NCI-H187 (cell line): ENCODE measurements at places on chromosomes 12 and 14.
A peak's percentile ranks its signal among the peaks of the same experiment; 100 is the strongest.

DNA sequence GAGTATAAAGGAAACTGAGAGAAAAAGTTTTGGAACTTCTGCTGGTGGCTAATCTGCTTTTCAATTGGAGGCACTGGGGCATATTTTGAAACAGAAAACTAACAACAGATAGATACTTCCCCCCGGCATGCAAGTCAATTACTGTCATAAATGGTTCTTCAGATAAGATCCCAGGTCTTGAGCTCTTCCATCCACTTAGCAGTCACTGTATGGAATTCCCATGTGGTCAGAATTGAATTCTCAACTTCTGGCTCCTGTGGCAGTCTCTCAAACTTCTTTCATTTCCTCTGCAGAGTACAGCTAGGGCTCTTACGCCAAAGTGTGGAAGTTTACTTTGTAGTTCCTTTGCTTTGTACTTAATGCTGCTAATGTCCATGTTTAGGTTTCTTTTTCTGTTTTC lies 452.2 kb downstream of the IPO8 start:
- DNase-seq = no peak

DNA sequence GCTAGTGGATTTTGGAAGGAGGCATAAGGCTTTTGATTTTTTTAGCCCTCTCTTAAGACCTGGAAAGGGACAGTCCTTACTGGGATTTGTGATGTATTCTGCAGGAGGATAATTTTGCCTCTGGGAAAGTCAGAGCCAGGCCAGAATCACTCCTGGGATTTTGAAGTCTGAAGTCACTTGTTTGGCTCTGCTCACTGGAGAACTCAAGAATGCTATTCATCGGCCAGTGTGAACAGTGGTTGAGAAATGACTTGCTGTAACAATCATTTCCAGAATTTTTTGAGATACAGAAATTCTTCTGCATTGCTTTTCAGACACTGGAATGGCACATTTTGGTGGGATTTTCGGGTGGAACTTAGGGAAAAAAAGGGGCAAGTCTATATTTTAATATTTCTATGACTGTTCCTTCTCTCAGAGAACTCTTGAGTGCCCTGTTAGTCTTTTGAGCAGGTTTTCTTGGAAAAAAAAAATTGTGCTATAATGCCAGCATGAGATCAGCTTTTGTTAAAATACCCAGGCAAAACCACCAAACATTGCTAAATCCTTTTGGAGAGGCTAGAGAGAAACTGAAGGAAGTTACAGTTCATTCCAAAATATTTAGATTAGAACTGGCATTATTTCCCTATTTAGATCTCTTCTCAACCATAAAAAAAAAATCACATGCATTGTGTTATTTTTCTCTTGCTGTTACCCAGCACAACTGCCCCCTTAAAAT lies 26.1 kb upstream of the BHLHE41 start:
- DNase-seq = no peak

DNA sequence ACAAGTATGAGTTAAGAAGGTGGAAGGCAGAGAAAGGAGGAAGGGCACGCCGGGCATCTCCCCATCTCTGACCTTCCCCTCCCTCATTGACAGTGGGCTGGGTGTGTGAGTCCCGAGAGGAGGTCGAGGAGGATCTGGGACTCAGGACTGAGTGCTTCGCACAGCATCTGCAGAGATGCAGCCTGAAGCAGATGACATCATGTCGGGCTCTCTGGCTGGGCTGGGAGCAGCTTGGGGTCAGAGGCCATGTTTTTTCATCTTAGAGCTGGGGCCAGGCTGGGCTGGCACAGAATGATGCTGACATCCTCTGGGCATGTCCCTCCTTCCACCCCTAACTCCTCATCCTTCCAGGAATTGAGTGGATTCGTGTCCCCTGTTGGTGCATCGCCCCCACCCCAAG lies 43.5 kb downstream of the CMKLR1 start:
- DNase-seq = no peak

GRCh38 chr12:83121897-83122622 lies 435.4 kb downstream of the TMTC2 start:
- no peak for DNase-seq

DNA sequence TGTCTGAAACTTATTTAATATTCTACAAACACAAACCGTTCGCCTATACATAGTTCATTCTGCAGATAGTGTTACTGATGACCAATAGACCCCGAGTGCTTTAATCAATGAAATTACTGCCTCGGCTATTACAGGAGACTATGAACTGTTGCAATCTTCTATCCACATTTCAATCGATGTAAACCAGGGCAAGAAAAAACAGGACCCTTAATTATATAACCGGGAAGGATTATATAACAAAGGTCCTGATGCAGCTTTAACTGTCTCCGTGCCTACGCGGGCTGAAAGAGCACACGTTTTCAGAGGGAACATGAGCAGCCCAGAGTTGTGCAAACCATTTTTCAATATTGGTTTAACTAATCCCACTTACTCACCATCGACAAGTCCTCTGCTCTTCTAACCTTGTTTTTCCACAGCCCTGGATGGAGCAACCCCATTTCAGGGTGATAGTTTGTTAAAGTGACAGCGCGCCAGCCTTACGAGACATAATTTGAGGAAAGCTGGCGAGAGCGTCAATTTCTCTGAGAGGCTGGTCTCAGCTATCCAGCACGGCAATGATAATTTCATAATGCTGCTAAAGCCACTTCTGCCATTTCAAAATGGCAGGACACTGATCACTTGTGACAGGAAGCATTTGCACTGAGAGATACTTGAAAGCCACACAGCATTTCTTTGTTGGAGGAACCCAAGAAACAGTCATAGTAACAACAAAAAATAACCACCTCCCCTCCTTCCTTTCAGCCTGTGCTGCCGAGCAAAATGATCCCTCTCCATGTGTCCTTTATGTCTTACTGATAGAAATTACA lies 184.6 kb downstream of the FOXN3 start:
- peak; percentile 51 for DNase-seq

- DNase-seq = no peak
Observed at GRCh38 chr12:12701457-12701856, 5.5 kb upstream of the GPR19 start.

DNA sequence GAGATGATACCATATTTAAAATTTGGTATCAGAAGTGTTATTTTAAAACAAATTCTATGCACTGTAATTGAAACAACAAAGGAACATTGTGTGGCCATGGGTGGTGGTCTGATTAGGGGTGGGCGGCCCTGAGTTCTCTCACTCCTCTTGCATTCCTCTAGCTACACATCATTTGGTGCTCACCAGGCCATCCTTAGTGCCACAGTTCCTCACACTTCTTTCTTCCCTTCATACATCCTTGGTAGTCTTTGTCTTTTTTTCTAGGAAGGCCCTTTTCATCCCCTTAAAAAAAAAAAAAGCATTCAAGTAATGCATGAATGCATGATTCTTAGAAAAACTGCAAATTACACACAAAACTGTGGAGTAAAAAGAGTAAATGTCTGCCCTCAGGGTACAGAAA lies 2.4 kb upstream of the MANSC4 start:
- DNase-seq = no peak

DNA sequence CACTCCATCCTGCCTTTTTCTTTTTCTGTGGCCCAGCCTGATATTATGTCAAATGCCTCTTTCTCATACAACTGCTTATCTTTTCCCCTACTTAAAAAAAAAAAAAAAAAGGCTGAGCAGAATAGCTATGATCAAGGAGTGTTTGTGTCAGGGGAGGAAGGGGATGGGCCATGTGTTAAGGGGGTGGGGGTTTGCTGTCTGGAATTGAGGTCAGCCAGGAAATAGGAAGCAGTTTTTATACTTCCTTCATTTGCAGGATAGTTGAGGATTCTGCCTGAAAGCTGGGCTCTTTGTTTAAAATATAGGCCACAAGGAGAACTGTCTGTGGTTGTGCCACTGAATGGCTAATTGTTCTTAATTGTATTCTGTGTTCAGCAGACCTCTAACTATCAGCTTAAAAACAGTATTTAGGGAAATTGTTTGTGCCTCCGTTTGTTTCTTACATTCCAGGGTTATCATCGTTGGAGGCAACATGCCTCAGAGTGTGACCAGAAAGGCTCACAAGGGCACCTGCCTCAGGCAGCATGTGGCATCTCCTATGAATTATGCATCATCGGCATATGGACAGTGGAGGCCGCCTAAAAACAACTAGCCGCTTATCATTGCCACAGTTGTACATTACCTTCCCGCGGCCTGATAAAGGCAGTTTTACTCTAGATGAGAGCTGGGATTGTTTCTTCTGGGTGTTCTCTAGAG lies 96.0 kb downstream of the SRGAP1 start:
- no peak for DNase-seq

- DNase-seq = no peak
Observed at GRCh38 chr12:115273456-115273855, 589.5 kb upstream of the TBX3 start.

DNA sequence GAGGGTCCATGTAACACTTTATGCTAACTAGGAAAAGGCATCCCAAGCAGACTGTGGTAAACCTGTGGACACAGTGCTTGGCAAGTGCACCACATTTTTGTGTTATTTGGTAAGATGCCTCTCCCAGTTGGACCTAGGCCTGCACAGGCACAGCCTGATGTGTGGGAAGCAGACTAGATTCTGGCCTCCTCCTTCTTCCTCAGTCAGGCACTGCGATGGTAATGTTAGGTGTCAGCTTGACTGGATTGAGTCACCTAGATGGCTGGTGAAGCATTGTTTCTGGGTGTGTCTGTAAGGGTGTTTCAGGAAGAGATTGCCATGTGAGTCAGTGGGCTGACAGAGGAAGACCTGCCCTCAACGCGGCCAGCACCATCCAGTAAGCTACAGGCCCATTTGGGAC lies 25.3 kb upstream of the RHOJ start:
- DNase-seq = no peak

DNA sequence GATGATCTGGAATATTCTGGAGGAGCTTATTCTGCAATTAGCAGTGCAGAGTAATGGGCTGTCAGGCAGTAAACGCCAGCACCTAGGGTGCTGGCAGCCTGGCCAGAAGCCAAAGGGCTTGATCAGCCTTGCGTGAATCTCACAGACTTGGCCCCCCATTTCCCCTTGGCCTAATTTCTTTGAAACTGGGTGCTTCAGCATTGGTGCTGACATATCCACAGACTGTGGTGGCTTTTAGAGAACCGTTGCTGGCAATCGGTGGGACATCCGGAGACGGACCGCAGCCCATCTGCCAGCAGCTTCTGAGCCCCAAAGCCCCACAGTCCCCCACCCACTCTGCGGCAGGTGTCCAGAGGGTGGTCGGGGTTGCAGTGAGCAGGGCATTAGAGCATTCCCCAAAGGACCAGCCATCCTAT lies 157.1 kb downstream of the CALM1 start:
- DNase-seq = no peak

- peak; percentile 3 for DNase-seq
Observed at GRCh38 chr14:59190372-59190771, 1.9 kb downstream of the DAAM1 start.

- DNase-seq = peak; percentile 32
Observed at GRCh38 chr12:49369411-49370145, 2.3 kb downstream of the SPATS2 start.

DNA sequence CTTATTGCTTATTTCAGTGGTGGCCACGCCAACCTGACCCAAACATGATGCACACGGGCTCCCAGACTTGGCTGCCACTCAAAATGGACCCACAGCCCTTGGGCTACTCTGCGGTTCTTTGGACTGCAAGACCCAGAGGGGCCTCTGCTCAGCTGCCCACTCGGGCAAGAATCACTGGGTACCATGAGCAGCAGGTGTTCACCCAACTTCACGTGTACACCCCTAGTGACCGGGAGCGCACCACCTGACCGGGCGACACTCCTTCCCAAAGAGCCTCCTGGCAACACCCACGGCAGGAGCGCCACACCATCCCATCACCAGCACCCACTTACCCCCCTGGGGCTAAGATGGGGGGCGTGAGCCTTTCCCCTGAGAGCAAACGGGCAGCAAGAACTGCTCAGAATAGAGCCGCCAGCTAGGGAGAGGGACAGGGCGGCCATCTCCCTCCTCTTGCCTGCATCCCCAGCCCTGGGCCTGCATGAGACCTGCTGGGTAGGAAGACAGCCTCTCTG lies 32.0 kb downstream of the CCNK start:
- no peak for DNase-seq

GRCh38 chr14:96508900-96509299 lies 6.7 kb downstream of the PAPOLA start:
- DNase-seq = no peak
